ENCODE measurements at places on chromosomes 4 and X.

- no peak for DNase-seq
These were observed 15.7 kb downstream of the SH2D1A start for GRCh38 chrX:124362072-124362471.

DNA sequence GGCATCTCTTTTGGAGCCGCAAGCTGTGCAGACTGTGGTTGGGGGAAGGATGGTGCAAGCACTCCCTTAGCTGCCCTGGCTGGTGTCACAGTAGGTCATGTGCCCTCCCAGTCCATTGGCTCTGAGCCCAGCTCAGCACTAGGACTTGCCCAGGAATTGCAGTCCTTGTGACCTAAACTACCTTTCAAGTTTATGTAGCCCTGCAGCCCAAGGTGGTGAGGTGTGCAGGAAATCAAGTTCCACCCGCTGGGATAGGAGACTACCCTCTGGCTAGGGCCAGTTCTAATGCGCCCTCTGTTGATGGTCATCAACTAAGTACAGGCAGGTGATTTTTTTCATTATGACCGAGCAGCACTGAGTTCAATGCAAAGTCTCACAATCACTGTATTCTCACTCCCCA, 335.2 kb downstream of the UBE2NL start:
- DNase-seq: no peak

GRCh38 chr4:184420881-184421416, 53.4 kb downstream of the IRF2 start:
- no peak for DNase-seq

- no peak for DNase-seq
These were observed 121.6 kb upstream of the STK26 start for GRCh38 chrX:131901546-131901945.

GRCh38 chr4:39713691-39714090, 15.8 kb downstream of the UBE2K start:
- no peak for DNase-seq

GRCh38 chr4:6269616-6270511, at the start of gene WFS1:
TSS of gene WFS1 (plus strand) at chr4:6269850. CDS start at chr4:6277456, 7,606 bp downstream.
- peak; percentile 98 for DNase-seq

DNA sequence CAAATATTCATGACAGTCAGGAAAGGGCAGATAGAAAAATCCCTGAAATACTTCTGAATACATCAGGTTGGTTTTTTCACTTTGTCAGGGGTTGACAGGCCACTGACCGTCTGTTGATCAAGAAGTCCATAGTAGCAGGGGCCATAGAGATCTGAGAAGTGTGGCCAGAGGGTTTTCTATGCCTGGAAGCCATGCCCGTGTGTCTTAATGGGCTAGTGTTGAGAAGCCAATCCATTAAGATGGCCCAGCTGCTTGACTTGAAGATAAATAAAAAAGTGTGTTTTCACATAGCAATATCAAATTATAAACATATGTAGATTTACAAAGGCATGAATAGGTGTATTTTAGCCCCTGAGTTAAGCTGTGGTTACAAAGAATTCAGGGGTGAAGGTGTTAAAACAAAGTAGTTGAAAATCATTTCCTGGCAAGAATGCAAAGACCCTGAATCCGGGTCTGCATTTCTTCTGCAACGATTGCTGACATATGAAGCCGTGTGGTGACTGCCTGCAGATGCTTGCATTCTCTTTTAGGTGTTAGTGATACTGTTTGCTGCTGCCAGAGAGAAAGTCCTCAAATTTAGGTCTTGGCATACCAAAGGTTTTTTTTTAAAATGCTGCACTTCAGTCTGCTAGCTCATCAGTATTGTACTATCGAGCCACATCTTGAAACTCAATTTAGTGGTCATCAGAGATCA, 9.3 kb upstream of the LIMCH1 start:
- DNase-seq: no peak

GRCh38 chr4:145283909-145284308, 103.5 kb upstream of the OTUD4 start:
- DNase-seq: no peak

- peak; percentile 34 for DNase-seq
These were observed 2.4 kb upstream of the BCORL1 start for GRCh38 chrX:129980001-129980401.

GRCh38 chrX:132226169-132226568, 6.9 kb upstream of the RAP2C start:
- DNase-seq: no peak

GRCh38 chrX:27575565-27575964, 14.6 kb upstream of the DCAF8L2 start:
- DNase-seq: no peak

DNA sequence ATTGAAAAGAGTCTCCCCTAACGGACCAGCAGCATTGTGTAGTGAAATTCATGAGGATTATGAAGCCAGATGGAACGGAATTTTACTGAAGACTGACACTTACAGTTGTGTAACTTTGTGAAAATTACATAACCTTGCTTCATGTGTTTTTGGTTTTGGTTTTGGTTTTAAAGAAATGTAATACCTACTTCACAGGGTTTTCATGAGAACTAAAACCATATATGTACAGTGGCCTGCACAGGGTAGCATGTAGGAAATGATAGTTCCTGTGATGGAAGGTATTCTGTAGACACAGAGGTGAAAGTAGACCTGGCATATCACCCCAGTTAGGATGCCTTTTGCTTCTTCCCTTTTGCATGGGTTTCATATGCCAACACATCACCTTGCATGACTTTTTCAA, 247.0 kb downstream of the BANK1 start:
- DNase-seq: no peak

DNA sequence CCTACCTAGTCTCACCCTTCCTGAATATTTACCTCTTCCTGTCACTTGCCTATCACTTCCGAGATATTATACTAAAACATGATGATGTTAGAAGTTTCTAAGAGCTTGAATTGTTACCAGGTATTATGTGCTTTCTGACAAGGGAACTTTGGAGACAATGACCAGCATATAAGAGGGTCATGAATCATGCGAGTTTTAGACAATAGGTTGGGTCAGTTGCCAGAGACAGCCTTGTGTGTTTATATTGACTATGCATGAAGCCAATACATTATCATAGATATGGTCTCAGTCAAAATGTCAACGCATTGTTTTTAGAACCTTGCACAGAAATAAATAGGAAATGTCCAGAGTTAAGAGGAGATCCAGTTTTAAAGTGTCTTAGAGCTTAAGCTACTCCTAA, 116.8 kb downstream of the KLHL4 start:
- no peak for DNase-seq

GRCh38 chr4:2570551-2571222, 34.2 kb downstream of the FAM193A start:
- peak; percentile 37 for DNase-seq

DNA sequence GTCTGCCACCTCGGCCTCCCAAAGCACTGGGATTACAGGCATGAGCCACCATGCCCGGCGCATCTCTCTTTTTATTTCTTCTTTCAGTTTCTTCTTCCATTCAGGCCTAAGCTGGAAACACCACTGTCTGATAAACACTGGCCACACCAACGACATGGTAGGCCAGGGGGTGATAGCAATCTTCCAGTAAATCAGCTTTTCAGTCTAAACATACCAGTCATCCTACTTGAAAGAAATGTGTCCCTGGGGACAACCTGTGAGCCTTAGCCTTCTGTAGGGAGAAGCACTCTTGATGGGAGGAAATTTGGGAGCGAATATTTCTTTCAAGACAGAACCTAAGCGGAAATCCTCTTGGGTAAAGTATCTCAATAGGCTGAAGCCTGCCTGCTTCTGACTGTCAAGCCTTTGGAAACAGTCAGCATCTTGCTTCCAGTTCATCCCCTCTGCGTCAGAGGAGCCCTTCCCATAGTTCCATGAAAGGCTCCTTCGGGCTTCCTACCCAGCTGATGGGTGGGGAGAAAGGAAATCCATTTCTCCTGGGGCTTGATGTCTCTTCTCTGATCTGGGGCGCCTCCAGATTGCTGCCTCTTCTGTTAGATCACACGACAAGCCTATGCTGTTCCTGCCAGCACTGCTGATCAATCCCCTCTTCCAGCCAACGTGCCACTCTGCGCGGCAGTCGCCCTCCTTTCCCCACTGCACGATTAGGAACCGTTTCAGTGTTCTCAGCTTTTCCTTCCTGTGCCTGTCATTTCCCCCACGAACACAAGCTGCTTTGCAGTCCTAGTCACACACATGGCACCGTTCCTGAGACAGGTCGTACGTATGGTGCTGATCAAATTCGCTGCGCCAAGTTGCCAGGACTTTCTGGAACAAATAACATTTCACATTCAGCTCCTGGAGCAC, 49.5 kb upstream of the CBR4 start:
- DNase-seq: no peak

DNA sequence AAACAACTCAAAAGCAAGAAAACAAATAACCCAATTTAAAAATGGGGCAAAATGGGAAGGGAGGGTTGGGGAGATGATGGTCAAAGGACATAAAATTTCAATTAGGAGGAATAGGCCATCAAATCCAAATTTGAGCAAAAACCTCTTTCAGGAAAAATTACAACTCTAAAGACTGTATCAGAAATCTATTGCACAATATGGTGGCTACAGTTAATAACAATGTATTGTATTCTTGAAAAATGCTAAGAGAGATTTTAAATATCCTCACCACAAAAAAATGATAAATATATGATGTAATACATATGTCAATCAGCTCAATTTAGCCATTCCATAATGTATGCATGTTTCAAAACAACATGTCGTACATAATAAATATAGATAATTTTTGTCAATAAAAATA, 60.7 kb downstream of the RELL1 start:
- DNase-seq: no peak

GRCh38 chrX:136607236-136607635, 40.7 kb upstream of the CD40LG start:
- no peak for DNase-seq

- no peak for DNase-seq
These were observed 128.5 kb downstream of the LARP7 start for GRCh38 chr4:112765317-112765974.

- no peak for DNase-seq
These were observed 17.9 kb downstream of the REELD1 start for GRCh38 chr4:146232131-146232722.

GRCh38 chrX:79408623-79409322, 41.6 kb upstream of the ITM2A start:
- DNase-seq: no peak

DNA sequence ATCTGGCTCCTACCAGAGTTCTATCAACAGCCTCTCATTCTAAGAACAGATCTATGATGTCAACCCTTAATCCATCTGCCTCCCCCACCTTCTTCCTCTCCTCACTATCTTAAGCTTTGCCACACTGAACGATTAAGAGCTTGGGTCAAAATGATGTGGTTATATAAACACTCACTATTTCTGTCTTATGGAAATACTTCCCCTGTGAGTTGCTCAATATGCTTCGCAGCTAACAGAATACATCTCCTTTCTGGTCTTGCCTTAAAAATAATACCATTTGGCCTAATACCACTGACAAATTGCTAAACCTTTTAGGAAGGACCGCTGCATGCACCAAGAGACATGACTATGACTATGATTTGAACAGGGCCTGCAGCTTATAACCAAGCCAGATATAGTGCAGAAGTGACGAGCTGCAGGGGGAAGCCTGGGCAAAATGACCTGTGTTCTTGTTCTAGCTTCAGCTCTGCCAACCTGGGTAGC, 130.9 kb downstream of the RNF150 start:
- DNase-seq: no peak

DNA sequence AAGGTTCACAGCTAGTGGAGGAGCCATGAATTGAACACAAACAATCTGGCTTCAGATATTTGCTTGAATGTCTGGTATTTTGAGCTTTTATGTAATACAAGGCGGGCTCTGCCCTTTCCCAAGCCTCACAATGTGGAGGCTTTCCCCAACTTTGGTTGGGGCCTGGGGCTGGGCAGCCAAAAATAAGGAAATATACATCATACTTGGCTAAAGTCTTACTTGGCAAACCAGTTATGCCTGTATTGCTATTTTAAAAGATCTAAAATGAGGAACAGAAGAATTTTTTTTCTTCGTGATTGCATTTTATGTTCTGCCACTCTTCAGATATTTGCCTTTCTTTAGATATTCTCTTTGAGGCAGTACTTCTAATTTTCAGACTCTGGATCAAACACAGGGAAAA, 26.1 kb downstream of the ARFIP1 start:
- no peak for DNase-seq

DNA sequence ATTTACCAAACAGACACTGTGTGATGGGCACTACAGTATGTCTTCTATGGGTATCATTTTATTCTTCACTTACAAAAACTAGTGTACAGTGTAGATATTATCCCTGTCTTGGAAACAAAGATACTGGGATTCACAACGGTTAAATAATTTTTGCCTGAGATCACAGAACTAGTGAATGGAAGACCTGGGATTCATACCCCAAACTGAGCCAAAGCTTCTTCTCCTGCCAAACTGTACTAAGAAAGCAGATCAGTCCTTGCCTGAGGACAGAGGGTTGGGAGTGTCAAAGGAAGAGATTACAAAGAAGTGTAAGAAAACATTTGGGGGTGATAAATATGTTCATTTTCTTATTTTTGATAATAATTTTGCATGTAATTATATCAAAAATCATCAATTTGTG, 43.1 kb downstream of the PPA2 start:
- no peak for DNase-seq

- no peak for DNase-seq
These were observed 32.3 kb downstream of the BCORL1 start for GRCh38 chrX:130014770-130015169.

GRCh38 chr4:83320548-83320947, 14.1 kb downstream of the HPSE start:
- no peak for DNase-seq

DNA sequence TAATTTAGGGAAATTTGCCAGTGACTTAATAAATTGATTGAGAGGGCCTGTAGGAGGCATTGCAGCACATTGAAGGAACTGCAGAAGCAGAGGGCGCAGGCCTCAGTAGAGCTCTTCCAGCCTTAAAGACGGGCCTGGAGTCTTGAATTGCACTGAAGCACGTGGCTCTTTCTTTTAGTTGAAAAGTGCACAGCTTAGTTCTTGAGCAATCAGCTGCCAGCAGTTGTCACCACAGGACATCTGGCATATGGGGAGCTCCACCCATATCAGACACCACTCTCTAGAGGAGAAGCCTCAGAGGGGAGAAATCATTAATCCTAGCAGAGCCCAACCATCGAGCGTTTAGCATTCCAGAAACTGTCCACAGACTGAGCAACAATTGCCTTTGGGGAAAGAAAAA, 16.0 kb upstream of the FGF16 start:
- DNase-seq: no peak
